ENCODE measurements at places on chromosomes 5 and 9.

GRCh38 chr9:31799953-31800609, 584.4 kb upstream of the ACO1 start:
- DNase-seq, result no peak

DNA sequence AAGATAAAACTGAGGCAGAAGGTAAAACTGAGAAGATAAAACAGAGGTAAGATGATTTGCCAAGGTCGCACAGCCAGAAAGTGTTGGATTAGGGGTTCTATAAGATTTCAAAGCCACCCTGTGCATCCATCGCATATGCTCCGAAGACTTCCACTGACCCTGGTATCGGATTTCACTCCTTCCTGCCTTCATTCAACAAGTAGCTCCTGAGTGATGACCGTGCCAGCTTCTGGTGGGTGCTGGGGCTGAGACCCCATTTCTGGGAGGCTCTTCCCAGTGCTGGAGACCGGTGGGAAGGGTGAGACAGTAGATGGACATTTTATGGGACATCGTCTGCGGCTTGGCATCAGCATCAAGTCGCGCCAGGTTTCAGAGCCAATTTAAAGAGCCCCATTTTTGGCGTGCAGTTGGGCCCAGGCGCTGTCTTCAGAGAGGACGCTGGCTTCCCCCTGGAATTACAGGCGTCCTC, 53.7 kb upstream of the DAB2IP start:
- DNase-seq, result no peak

DNA sequence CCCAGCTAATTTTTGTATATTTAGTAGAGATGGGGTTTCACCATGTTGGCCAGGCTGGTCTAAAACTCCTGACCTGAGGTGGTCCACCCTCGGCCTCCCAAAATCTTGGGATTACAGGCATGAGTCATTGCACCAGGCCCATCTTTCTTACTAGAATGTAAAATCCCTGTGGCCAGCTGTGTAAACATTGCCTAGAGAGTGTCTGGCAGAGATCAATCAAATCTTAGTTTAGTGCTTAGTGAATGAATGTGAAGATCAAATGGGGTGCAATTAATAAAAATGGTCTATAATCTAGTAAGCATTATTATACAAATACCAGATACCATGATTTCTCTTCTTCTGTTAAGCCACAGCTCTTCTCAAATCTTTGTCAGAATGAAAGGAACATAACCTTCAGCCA, 289.9 kb downstream of the KCTD16 start:
- no peak for DNase-seq

DNA sequence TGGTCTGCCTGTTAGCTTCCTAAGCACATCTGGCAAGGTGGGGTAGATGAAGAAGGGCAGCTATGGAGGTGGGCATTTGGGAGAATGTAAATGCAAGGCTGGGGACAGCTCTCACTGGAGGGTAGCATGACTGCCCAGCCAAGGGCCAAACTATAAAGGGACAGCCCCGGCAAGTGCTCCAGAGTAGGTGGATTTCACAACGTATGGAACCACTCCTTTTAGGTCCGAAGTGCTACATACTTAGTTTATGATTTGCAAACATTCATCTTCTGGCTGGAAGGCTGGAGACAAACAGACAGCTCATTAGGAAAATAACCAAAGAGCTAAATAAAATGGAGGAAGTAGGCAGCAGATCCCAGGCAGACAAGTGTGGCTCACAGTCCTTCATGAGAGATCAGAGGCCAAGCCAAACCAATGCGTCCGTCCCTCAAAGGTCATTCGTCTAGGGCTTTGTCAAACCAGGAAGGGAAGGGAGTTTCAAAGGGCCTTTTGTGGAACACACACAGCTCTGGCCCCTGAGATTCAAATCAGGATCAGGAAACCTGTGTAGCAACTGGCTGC, 42.5 kb upstream of the GLRX start:
- DNase-seq, result no peak

DNA sequence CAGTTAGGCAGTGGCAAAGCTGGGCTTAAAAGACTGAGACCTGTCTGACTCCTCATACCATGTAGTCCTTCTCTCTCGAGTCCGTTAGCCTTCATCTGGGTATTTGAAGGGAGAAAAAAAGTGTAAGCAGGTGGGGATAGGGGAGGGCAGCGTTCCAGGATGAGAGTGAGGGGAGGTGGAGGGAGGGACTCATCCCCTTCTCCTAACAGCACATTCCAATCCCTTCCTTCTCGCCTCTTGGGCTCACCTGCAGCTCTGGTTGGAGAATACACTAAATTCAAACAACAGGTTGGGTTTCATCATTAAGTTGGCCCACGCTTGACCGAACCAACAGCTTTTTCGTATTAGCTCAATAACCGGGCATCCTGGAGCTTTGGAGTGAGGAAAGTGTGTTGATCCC, 3.6 kb downstream of the NEURL1B start:
- DNase-seq, result no peak

DNA sequence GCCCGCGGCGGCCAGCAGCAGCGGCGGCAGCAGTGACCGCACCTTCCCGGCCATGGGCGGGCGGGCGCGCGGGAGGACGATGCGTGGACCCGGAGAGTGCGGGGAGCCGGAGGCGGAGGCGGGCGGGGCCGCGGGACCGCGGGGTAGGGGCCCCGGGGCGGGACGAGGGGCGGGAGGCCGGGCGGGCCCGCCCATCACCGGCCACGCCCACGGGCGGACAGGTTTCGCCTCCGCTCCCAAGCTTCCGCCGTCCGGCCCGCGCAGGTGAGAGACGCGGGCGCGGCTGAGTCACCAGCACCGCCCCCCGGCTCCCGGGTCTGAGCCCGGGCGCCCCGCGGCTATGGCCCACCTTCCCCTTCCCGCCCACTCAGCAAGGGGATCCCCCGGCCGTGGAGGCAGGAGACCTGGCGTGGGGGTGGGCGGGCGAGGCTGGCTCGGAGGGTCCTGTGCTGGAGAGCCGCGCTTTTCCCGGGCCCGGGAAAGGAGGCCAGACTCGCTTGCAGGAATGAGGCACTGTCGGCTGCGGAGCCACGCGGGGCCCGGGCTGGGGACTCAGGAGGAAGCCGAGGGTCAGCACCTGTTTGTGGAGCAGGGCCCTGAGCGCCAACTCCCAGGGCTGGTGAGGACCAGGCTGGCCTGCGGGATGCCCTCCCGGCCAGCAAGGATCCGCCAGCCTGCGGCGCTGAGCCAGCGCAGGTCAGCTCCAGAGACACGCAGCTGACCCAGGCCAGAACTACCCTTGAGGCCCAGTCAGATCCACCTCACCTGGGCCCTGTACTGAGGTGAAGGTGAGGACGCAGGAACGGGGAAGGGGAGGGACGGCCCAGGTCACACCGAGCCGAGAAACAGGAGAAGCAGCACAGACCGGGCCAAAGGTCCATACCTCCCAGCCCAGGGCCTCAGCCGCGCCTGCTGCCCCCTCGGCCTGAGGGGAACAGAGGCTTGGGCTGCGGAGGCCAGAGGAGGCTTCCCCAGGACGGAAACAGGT, at the start of gene ENTPD2:
Gene ENTPD2 (minus strand): TSS at position 118 of the 988 bp plus-strand sequence. CDS start 64 bp downstream, at position 54.
- DNase-seq, result no peak

DNA sequence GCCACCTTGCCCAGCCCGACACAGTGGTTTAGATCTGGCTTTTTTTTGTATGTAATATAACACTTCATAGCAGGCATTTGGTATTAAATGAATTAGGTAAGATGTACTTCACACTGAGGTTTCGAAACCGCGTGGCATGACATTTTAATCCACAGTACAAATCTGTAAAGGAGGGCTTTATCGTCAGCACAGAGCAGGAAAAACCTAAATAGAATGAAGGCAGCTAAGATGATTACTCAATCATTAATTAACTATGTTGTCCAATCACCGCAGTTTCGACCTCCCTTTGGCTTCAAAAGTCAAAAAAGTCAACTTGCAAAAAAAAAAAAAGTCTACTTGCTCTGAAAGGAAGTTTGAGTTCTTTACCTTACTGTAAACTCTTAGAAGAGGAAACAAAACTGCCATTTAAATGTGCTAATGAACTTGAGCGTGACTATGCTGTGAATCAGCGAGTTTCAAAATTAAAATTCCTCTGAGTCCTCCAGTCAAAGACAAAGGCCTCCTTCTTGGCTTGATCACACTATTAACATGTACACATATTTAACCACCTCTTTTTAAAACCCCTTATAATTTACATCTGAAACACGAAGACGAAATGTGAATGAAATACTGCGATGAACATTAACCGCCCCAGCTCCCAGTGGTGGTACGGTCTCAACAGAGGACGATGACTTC, 698 bp upstream of the SEC24A start:
- peak; percentile 29 for DNase-seq

DNA sequence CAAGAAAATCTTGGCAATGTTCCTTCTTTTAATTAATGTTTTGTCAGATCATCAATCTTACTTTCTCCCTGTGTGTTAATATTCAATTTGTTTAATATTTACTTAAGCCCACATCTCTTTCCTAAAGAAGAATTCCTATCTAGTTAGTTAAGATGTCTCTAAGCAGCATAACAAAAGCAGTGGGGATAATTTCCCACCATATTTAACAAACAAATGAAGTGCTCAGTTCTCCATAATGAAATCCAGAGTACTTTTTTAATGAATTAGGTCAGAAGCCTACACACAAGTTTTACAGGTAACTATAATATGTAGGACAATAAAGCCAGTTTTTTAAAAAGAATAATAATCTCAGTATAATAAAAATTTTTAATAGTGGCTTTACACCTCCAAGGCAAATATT, 1918.8 kb downstream of the EFNA5 start:
- no peak for DNase-seq

GRCh38 chr5:69491027-69491426, 1.6 kb upstream of the OCLN start:
- DNase-seq, result no peak

- DNase-seq, result no peak
These were observed 85.8 kb downstream of the PHAX start for GRCh38 chr5:126686451-126687126.

DNA sequence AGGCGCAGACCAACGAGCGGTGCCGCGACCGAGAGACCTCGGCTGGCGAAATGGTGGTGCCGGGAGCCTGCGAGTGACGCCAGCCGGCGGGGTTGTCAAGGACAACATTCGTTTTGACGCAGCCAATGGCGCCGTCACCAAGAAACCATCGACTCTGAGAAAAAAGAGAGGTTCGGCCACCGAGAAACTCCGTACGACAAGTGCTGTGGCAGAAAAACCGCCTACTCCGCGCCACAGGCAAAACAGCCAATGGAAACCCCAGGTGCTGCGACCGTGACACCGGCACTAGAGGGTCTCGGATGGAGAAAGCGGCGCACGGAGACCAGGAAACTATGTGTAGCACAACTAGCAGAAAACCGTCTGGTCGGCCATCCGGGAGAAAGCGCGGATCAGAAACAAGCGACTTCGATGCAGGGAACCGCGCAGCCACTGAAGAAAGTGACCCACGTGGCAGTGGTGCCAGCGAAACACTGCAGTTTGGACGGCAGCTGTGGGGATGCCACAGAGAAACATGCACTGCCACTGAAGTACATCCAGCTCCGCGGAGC, 88.8 kb downstream of the ANXA2R start:
- DNase-seq, result peak; percentile 8

GRCh38 chr9:136675477-136676296, 11.6 kb downstream of the AGPAT2 start:
- DNase-seq, result no peak

GRCh38 chr9:112038017-112038408, 137.1 kb downstream of the SUSD1 start:
- no peak for DNase-seq

DNA sequence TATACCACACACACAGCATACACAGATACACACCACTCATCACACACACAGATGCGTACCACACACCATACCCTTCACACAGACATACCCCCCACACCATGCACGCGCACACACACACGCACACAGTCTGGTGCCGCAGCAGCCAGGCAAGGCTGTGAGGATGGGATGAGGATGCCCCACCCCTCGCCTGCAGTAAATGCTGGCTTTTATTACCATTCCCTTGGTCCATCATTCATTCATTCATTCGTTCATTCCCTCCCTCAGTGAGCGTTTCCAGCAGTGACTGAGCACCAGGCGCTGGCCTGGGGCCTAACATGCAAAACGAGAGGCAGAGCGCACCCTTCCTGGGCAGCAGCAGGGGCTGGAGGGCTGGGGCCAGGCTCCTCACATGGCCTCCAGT, 51.7 kb upstream of the FCN2 start:
- DNase-seq, result no peak

DNA sequence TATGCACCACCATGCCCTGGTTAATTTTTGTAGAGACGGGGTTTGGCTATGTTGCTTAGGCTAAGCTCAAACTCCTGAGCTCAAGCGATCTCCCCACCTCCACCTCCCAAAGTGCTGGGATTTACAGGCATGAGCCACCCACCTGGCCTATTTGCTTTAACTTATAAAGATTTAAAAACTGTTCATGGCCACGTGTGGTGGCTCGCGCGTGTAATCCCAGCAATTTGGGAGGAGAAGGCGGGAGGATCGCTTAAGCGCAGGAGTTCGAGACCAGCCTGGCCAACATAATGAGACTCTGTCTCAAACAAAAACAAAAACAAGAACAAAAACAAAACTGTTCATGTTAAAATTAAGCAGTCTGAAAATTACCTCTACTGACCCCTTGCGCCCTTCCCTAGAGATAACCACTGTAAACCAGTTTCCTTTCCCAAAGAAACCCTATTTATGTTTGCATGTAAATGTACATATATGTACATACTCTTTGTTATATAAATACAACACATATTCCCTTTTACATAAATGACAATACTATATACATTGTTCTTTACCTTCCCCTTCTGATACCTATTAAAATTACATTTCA, 1.5 kb downstream of the AK6 start:
- no peak for DNase-seq

DNA sequence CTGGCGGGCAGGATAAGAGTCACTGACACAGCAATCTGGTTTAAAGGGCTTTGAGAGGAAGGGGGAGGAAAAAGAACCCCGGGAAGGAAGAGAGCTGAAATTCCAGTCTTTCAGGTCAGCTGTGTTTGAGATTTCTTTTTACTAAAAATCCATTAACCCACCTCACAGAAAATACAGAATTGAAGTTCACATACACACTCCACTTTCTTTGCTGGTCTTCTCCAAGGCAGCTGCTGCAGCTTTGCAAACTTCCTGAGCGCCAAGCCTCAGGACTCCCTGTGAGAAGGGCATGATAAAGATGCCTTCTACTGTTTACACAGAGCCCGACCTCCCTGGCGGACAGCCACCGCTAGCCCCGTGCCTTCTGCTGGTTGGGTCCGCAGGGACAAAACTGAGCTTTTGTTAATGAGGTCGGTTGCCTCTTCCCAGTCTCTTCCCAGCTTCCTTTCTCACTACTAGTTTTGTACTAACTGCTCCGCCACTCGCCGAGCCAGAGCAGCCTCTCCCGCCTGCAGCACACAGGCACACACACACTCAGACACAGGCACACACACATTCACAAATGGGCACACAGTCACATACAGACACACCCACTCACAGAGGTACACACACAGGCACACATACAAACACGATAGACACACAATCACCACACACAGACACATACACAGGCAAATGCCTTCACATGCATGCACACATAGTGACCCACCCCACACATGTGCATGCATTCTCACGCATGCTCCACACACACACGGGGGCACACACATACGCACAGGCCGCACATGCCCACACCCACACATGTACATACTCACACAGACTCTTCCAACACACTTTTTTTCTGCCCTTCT, at the start of gene FREM1:
Gene FREM1 (minus strand): TSS at position 468 of the 845 bp plus-strand sequence. CDS start 41,451 bp downstream, outside the sequence.
- DNase-seq, result peak; percentile 11
